ENCODE measurements at places on chromosomes 4 and X.

GRCh38 chrX:54509400-54509799 lies 13.4 kb upstream of the FGD1 start:
- DNase-seq = no peak

DNA sequence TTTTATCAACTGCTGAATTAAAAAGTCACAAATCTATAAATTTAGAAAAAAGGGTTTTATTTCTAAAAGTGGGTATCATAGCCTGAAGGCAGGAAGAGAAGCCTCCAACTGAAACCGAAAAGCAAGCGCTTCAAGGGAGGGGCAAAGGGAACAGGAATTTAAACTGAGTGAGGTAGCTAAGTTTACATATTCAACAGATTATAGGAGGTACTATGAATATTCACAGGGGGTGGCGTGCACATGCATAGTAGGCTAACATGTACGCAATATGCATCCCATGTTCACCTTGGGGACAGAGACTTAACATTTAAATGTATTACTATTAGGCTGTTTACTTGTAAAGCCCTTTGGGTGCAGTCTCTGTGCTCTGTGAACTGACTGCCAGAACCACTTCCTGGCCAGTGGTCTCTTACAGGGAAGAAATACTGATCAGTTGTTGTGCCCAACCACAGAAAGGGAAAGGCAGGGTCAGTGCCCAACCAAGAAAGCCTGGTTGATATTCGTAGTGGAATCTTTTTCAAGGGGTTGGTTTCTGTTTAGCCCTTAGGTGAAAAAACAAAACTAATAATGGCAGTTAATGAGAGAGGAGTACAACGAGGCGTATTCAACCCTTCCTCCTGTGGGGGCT lies 168.7 kb upstream of the GALNTL6 start:
- DNase-seq = no peak

DNA sequence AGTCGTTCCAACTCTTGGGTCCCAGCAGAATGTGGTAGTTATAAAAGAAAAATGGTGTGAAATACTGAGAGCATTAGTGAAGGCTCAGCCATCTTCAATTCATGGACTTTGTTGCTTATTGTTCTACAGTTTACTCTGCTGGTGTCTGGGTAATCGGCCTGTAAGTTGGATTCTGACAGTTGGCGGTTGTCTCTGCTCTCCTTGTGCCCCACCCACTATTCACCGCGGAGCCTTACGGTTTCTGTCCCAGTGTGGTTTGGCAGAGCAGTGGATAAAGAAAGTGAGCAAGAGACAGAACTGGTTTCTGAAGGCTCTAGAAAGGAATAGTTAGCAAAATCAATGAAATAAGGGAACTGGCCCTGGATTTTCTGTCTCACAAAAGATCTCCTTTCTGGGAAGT lies 9.1 kb downstream of the LONRF3 start:
- DNase-seq = no peak

- no peak for DNase-seq
Observed at GRCh38 chr4:3493720-3494461, 30.8 kb downstream of the DOK7 start.

GRCh38 chr4:152524427-152524826 lies 11.5 kb downstream of the FBXW7 start:
- no peak for DNase-seq

- DNase-seq = no peak
Observed at GRCh38 chr4:47933840-47934239, 19.5 kb upstream of the NFXL1 start.

DNA sequence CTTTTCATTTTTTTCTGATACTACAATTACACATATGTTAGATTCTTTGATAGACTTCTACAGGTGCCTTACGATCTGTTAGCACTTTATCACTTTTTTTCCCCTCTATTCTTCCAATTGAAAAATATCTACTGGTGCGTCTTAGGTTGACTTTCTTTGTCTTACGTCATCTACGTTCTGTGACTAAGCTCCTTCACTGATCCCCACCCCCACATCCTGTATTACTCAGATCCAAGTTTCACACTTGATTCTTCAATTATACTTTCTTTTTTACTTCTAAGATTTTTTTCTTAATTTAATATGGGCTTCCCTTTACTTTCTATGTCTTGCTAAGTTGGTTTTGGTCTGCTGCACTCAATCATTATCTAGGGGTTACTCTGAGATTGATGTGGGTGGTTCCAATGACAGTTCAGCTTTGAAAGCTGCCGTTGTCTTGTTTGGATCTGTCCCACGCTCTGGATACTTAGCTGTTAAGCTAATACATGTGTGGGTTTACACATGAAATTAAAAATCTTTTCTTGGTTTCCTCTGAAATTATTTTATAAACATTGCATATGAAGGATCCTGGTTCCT lies 1321.1 kb downstream of the RAPGEF2 start:
- DNase-seq = no peak

- no peak for DNase-seq
Observed at GRCh38 chr4:77434299-77435092, 171.1 kb upstream of the CXCL13 start.

DNA sequence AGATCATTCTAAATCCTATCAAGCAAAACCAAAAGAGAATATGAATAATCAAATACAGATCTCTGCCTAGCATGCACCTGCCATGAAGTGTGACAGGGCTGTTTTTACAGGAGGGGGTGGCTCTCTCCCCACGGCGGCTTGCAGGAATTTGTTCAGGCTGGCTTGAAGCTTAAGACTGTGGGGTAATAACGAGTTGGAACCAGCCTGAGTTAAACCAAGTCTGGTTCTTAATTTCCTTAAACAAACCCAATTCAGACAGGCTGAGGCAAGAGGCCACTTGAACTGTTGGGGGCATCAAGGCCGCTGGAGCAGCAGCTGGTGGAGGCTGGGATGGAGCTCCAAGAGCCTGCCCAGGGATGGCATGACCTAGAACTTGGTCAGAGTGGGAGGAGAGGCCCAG lies 45.1 kb upstream of the LGI2 start:
- DNase-seq = no peak

DNA sequence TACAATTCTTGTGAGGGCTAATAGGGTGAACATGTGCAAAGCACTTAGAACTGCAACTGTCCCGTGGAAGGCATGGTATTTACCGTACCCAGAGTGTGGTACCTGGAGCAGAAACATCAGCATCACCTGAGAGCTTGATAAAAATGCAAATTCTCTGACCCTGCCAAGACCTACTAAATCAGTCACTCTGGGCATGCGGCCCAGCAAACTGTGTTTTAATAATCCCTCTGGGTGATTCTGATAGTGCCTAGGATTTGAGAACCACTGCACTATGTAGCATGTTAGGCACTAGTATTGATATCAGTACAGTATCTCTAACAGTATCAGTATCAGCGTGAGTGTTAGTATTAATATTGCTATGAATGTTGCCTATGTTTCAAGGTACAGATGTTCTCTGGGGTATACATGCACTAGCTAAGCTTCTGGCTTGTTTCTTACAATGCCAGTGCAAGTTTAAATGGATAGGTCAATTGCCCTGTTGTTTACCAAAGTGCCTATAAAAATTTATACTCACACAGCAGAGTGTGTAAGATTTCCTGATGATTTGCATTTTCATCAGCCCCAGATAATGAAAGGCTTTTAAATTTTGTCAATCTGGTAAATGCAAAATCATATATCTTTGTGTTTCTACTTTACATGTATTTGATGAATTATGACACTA lies 354.0 kb downstream of the HS3ST1 start:
- DNase-seq = no peak

DNA sequence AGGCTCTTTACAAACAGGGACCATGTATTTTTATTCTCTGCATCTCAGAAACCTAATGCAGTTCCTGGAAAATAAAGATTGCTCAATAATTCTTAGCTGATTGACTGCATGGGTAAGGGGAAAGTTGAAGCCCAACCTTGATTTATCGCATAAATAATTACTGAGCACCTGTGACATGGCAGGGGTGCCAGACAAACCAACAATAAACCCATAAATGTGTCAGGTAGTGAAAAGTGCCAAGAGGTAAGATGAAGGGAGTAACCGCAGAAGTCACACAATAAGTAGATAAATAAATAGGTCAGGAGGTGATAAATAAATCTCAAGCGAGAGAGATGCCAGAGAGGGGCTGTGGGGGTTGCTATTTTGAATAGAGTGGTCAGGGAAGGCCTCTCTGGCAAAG lies 20.1 kb upstream of the AP1S2 start:
- DNase-seq = no peak

GRCh38 chrX:52577464-52578173 lies 60.8 kb upstream of the XAGE1B start:
- DNase-seq = no peak

DNA sequence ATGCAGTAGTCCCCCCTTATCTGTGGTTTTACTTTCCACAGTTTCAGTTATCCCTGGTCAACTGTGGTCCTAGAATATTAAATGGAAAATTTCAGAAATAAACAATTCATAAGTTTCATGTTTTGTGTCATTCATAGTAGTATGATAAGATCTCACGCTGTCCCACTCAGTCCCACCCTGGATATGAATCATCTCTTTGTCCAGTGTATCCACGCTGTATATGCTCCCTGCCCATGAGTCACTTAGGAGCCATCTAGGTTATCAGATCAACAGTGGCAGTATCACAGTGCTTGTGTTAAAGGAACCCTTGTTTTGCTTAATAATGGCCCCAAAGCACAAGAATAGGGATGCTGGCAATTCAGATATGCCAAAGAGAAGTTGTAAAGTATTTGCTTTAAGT lies 16.2 kb upstream of the SYTL4 start:
- no peak for DNase-seq

GRCh38 chrX:14051416-14051815 lies 21.7 kb upstream of the GEMIN8 start:
- no peak for DNase-seq

DNA sequence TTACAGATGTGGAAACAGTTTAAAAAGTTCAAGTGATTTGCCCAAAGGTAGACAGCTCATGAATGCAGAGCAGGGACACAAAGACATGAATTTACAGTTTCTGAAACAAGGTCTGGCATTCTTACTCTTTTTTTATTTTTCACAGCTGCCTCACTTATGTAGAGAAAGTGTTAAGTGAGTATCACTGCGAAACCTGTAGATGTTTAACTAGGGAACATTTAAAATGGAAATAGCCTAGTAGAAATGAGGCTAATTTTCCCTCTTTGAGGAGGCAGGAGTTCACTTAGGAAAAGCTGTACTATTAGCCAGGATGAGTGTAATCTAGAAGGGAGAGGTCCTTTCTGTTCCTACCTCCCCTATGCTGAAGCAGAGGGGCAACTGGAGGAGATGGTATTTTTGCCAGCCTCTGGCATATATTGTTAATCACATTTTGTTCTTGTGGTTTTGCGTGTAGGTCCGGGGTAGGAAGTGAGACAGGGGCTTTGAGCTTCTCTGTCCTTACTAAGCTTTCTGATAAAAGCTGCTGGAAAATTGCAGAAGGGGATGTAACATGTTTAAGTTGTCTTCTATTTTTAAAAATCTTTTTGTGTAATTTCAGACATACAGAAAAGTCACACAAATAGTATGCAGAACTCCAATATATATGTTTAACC lies 492.8 kb upstream of the NR3C2 start:
- no peak for DNase-seq

- no peak for DNase-seq
Observed at GRCh38 chr4:24645765-24646550, 61.6 kb upstream of the DHX15 start.

DNA sequence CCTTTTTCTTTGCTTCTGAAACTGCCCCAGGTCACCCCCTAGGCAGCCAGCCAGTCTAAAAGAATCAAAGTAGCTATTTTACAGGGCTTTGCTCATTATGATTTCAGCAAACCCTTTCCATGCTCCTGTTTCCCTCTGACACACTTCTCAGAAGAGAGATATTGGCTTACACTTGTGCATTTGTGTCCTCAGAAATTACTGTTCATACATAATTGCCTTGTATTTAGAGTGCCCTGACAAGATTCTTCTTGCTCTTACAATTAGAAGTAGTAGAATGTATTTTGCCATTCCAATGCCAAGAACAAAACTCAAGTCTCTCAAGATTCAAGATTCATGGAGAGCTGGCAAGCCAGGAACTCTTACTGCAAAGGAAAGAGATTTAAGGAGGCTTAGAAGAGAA lies 531.0 kb upstream of the ZFP42 start:
- no peak for DNase-seq

DNA sequence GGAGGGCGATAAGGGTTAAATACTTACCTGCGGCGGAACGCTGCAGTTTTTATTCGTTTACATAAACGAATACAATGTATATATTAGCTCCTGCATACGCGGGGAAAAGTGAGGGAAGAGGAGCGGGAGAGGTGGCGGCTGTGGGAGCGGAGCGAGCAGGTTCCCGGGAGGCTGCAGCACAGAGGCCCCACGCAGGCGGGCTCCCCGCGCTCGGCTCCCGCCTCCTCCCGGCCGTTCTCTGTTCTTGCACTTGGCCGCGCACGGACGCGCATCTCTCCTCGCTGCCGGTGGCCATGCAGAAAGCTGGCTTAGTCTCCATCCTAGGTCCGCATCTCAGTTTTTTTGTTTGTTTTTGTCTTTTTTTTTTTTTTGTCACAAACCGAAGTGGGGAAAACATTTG lies 340.4 kb upstream of the FAT1 start:
- DNase-seq = no peak

GRCh38 chr4:132619968-132620367 lies 529.1 kb upstream of the PCDH10 start:
- DNase-seq = no peak

- DNase-seq = no peak
Observed at GRCh38 chr4:77751764-77752163, 67.4 kb downstream of the CNOT6L start.

DNA sequence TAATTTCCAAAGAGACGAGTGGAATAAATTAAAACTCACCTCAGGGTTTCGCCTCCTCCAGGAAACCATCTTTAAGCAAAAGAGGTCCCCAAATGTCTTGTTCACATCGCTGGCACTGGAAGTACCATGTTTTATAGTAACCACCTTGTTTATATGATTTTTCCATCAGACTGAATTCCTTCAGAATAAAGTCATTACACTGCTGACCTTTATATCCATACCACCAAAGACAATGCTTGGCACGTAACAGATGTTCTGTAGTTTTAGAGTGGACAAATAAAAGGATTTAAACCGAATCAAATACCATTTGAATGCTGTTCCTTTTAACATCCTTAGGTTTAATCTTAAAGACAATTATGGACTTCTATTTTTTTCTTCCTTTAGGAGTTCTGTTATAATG lies 4.7 kb downstream of the NUDT6 start:
- DNase-seq = no peak

- no peak for DNase-seq
Observed at GRCh38 chr4:147965056-147965455, 233.2 kb downstream of the ARHGAP10 start.

GRCh38 chr4:177557416-177557815 lies 115.2 kb upstream of the AGA start:
- no peak for DNase-seq

- DNase-seq = no peak
Observed at GRCh38 chrX:120769576-120770341, 105.9 kb downstream of the CT47B1 start.

- DNase-seq = no peak
Observed at GRCh38 chr4:127698789-127699200, 31.4 kb upstream of the SLC25A31 start.
